ENCODE measurements at places on chromosomes 12 and 14.

GRCh38 chr14:34722723-34723545 is 8.5 kb upstream of the CFL2 start:
- DNase-seq = no peak

GRCh38 chr14:33679461-33680225 is 271.2 kb downstream of the EGLN3 start:
- DNase-seq = no peak

GRCh38 chr12:16506394-16506793 is 99.6 kb downstream of the LMO3 start:
- DNase-seq = no peak

GRCh38 chr14:38835874-38836273 is 267.2 kb downstream of the SEC23A start:
- DNase-seq = no peak

GRCh38 chr14:88599326-88599725 is 36.5 kb downstream of the ZC3H14 start:
- DNase-seq = no peak

GRCh38 chr12:79911889-79912656 is 22.8 kb downstream of the PPP1R12A start:
- DNase-seq = no peak

DNA sequence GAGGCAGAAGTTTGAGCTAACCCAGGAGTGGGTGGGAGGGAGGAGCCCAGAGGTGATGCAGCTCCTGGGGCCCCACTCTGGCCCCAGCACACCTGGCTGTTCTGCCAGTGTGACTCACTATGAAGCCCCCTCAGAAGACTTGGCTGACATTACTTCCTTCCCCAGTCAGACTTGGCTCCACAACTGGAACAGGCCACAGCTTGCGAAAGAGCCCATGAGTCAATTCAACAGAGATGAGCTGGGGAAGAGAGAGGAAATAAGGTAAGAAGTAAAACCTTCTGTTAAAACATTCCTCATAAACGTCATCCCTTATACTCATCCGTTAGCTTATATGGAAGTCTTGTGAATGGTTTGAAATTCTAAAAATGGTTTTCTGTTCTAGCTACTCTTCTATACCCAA is 245.9 kb downstream of the ADAMTS20 start:
- DNase-seq = no peak

DNA sequence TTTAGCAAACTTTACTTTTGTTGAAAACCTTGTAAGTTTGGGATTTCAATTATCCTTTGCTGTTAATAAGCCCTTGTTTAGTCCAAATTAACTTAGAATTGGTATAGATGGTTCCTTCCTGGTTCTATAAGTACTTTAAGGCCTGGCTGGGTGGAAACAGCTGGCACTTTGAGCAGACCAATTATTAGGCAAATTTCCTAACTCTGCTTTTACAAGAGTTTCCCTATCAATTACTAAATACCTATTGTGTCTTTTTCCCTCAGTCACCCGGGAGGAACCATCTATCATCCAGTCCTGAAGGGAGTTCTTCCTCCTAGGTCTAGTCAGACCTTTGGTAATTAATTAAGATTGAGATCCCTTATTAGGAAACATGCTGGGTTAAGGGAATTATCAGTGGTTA is 138.0 kb downstream of the SLC38A6 start:
- no peak for DNase-seq

DNA sequence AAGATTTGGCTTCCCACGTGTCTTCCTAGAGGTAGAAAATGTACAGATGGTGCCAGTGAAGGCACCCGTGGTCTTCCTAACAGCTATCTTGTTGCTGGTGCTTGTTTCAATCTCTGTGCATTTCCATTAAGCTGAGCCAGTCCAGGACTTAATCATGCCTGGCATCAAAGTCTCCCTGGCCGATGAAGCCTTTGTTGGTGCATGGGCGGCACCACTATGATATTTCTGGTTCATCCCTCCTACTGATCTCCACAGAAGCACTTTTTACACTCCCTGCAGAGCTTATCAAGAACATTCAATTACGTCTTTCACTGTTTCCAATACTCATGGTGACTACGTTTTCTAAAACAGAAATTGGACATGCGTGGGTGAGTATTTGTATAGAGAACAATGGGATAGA is 128.4 kb downstream of the TTC8 start:
- DNase-seq = no peak

- DNase-seq = no peak
Observed at GRCh38 chr14:31465111-31465510, 7.8 kb upstream of the DTD2 start.

Measured in GM18507 (cell line).